ENCODE measurements at places on chromosomes 11 and 22.

DNA sequence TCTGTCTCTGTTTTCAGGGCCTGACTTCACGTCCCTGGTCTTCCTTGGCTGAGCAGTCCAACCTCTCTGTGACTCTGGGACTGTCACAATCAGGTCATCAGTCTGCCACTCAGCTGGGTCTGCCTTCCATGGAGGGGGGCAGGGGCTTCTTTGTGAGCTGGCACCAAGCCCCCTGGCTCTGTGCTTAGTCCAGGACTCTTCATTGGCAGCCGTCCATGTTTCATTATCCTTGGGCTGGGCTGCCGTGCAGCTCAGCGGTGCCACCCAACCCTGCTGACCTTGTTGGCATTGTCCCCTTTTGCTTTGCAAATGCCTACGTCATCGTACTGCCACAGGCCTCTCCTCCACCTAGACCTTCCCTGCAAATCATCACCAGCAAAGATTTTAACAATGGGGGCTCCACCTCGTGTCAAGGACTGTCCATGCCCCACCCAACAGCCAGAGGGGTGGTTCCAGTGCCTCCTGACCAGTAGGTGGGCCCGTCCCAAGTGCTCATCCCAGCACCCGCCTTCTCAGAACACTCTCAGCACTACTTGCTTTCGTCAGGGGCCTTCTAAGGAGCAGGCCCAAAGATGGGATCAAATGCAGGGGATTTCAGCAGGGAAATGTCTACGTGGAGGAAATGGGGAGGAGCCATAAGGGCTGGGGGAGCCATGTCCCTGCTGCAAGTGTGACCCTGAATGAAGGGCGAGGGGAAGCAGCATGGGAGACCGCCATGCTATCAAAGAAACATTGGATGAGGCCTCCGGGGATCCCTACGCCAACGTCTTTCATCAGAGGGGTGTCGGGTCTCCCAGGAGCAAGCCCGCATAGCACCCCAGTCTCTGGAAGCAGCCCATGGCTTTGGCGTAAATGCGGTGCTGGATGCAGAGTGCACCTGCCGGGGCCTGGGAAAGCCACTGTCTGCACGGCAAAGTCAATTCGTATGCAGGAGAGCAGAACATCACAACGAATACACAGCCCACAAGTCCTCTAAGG, 18.2 kb downstream of the KRTAP5-6 start:
- no peak for DNase-seq

DNA sequence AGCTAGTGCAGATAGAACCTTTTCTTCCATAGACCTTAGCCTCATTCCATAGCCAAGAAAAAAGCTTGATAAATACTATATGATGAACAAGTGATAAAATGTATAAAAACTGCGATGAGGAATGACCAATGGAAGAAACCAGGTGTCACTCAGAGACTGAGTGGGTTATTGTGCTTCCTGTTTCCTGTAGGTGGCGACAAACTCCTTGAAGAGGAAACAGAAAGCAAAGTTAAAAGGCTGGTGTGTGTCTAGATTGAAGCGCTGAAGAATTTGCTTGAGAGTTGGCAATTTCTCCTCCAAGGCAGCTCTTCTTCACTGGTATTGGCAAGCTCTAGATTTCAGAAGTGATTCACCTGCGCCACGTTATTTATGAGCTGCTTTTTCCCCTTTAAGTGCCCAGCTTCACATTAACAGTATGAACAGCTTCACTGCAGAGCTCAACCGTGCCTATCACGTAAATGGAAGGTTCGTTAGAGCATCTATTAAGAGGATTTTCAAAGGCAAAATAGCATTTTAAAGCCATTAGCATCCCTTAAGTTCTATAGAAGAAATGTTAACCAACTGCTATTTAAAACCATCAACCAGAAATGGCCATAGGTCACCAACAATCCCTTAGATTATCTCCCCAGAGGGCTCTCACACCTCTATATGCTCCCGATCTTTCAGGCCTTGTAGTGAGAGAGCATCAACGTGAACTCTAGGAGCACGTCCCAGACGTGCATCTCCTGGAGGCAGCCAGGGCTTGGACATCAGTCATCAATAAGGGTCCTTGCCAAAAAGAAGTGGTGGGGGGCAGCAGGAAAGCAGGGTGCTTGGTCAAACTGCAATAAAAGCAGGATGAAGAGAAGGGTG, 179.4 kb downstream of the CADM1 start:
- no peak for DNase-seq

DNA sequence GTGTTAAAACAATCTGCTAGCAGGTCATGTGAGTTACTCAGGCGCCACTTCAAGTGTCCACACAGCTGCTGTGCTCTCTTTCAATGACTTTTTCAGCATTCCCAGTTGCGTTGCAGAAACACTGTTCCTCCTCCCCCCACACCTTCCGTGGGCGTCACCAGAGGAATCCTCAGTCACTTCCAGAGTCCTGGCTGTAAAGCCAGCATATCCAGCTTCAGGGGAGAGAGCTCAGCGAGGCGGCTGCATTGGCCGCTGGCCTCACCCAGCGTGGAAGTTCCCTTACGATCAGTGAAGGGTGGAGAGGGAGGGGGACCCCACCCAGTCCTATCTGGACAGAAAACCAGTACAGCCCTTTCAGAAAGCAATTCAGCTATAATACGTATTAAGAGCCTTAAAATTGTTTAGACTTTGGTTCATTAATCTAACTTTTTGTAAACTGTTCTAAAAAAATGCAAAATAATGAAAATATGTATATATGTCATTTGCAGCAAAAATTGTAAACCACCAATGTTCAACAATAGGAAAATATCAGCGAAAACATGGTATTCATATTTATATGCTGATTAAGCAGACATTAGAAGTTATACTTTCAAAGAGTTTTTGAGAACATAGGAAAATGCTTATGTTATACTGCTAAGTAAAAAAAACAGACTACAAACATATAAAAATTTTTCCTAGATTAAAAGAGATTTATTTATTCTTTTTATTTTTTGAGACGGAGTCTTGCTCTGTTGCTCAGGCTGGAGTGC, 2.8 kb upstream of the ANO9 start:
- no peak for DNase-seq

- no peak for DNase-seq
Measured at GRCh38 chr11:59423835-59424234, 2.4 kb downstream of the OR5A2 start.

GRCh38 chr11:81444297-81444696, 1289.4 kb downstream of the FAM181B start:
- DNase-seq: no peak

- DNase-seq: no peak
Measured at GRCh38 chr11:42841556-42841955, 470.2 kb upstream of the API5 start.

DNA sequence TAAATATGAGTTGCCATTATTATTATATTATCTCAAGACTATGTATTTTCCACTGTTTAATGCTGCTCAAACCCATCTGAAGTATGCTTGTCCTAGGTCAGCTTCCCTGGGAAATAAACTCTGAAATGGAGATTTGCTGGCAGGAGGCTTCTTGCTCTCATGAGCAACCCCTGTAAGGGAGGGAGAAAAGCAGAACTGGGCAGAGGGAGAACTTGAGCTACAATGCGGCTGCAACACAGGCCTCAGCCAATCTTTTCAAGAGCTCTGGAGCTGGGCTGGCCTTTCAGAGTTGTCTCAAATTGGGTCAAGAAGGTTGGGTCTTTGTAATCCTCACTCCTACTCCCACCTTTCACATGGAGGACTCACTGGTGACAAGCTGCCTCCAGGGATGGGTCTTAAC, 412.6 kb downstream of the TENM4 start:
- DNase-seq: no peak

DNA sequence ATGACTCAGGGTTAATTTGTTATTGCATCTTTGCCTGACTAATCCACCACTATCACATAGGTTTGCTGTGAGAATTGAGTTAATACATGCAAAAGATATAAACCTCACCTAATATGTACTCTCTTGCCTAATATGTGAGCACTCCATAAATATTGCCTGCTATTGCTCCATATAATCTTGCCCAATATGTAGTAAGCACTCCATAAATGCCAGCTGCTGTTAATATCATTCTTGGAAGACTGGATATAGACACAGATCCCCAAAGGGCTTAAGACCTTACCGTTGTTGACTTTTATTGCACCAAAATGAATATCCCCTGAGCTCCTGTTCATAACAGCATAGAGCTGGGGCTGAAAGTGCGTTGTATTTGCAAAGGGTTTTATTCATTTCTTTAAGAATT, 27.0 kb upstream of the LRRC55 start:
- no peak for DNase-seq

- no peak for DNase-seq
Measured at GRCh38 chr22:49528420-49528720, 299.3 kb downstream of the BRD1 start.

GRCh38 chr11:88484873-88485621, 147.5 kb upstream of the CTSC start:
- DNase-seq: peak; percentile 16

DNA sequence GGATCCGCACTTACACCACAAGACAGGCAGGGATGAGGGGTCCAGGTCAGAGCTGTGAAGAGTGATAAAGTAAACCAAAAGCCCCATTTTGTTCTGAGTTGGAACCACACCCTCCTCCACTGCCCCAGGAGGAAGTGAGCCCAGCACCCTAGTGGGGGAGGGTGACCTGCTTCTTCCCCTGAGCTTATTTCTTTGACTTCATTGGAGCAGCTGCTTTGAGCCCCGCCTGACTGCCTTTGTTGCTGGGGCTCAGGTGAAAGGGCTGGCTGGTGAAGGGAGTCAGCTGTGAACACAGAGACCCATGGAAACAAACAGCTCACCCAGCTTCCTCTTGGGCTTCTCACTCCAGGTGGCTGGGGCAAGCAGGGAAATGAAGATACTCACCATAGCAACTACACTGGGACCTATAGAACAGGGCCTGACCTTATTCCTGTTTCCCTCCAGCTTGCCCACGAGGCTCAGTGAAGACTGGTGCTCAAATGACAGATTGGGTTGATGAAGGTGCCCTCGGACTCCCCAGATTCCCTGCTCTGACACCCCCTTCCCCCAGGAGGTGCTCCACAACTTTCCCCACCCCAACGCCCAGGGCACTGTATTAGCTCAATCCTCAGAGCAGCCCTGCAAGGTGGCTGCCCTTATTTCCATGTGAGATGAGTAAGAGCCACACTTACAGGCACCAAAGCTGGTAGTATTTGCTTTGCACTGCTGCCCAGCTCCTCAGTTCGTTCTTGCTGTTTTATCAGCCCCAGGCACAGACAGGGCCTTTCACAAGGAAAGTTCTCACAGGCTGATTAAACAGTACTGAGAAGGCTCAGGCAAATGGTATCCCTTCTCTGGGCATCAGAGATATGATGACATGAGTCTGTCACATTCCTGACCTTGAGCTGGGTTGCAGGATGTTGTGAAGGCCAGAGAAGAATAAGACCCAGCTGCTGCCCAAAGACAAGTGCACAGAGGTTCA, 2.4 kb downstream of the UCP2 start:
- peak; percentile 86 for DNase-seq

DNA sequence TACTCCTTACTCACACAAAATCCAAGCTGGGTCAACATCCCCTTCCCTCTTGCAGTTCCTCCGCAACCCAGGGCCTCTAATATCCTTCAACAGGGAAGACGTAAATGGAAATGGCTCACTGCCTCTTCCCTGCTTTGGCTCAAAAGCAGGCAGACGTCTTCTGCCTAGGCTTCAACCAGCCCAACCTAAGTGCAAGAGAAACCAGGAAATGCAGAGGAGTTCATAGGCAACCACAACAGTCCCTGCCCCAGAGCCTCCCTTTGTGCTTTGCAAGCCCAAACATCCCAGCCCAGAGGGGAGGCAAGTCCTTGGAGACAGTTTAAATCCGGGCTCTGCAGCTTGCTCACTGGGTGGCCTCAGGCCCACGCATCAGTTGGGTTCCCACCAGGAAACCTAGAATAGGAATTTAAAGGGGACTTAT, 33.3 kb downstream of the CD6 start:
- no peak for DNase-seq

DNA sequence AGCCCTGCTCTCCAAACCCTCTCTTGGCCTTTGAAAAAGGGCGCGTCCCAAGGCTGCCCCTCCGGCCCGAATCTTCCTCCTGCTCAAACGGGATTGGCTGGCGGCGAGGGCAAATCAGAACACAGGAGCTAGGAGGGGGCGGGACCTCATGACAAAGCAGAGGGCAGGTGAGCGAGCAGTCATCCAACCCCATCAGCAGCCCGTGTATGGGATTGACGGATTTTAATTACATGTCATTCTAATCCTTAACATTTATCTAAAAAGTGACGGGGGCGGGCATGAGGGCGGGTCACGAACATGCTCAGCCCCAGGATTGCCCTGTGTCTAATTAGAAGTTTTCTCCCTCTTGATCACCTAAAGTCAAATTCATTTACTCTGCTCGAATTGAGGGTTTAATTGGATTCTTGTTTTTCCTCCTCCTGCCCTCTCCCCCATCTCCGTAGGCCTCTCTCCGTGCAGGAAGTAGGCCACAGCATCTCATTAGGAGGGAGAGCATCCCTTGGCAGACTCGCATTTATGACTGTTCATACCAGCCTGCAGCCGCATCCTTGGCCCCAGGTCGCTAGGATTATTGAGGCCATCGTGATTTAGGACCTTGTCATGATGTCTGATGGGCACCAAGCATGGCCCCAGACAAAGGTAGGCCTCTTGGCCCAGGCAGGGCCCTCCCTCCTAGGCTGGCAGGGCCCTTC, 147.1 kb downstream of the CHST1 start:
- no peak for DNase-seq

- DNase-seq: no peak
Measured at GRCh38 chr11:61468002-61468401, 38.1 kb downstream of the SDHAF2 start.

GRCh38 chr11:116492600-116492999, 280.2 kb downstream of the BUD13 start:
- DNase-seq: no peak

GRCh38 chr11:62817129-62817528, 11.9 kb upstream of the NXF1 start:
- no peak for DNase-seq

- no peak for DNase-seq
Measured at GRCh38 chr22:19753996-19754700, 6.4 kb upstream of the TBX1 start.
